ENCODE measurements at places on chromosomes 1 and 21. TPM values are rescaled to one million over a fixed set of nuclear protein-coding genes. Genes with fewer than 3 reads are reported as not detected.

The CRYAA gene
- total RNA-seq = not detected

The OR2G3 gene
- not detected for total RNA-seq

The PSRC1 gene
- 13.1 TPM for total RNA-seq

The BSND gene
- not detected for total RNA-seq
